Hematopoietic multipotent progenitor cell (in vitro differentiated cells): ENCODE measurements at places on chromosomes 2 and 18.

- no peak for DNase-seq
Observed at GRCh38 chr2:117930775-117931174, 83.1 kb downstream of the CCDC93 start.

GRCh38 chr2:165692906-165693305 lies 101.1 kb downstream of the GALNT3 start:
- no peak for DNase-seq

DNA sequence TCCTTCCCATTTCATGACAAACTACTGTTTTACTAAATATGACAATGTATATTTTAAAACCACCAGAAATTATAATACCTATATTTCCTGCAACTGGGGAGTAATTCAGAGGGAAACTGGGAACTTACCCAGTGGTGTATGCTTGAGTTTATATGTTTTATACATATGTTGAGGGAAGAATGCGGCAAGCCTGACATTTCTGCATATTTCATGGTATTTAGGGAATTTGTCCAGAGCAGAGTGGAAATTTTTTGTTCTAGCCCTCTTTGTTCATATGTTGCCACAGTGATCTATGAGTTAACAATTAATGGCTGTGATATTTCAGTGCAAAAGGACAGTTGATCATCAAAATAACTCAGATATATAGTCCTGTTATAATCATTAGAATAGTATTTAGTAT lies 230.8 kb upstream of the VWC2L start:
- no peak for DNase-seq

- no peak for DNase-seq
Observed at GRCh38 chr2:128395640-128396499, 77.2 kb upstream of the HS6ST1 start.

- no peak for DNase-seq
Observed at GRCh38 chr2:148513427-148513826, 131.1 kb upstream of the EPC2 start.

DNA sequence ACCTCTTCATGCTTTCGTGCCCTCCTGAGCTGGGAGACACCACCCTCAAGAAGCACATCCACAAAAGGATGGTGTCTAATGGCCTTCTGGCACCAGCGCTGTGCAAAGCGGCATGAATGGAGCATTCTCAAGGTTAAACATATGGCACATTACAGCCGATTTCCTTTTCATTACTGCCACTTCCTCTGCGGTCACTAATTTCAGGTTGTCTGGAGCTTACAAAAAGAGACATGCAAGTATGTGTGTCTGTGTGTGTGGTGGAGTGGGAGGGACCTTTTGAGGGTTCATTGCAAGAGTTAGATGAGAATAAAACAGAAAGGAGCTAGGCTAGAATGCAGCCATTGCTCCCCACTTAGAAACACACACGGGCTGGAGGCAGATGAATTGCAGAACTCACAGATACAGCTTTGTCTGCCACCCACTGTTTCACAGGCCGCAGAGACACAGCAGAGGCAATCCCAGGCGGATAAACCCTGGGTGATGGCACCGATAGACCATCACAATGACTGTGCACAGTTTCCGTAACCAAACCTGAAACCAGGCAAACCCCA lies 76.0 kb downstream of the TGIF1 start:
- no peak for DNase-seq

DNA sequence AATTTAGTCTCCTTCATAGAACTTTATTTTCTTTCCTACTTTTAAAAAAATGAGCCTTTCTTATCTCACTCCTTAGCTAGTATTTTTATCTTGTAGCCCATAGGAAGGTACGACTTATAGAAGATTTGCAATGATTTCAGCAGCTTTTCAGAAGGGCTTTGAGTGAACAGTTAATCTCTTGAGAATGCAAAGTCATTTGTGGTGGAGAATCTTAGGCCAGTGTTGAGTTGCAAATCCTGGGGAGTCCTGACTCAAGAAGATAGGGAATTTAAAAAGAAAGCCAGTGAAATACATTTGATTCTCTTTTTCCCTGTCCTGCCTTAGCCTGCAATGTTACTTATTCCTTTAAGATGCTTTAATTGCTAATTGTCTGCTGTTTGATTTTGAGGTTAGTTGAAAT lies 33.6 kb downstream of the LYPD6 start:
- DNase-seq: no peak

- DNase-seq: peak; percentile 2
Observed at GRCh38 chr2:201779901-201780673, 646 bp downstream of the ALS2 start.
